ENCODE measurements at places on chromosomes 3 and 15. TPM values are rescaled to one million over a fixed set of nuclear protein-coding genes. Genes with fewer than 3 reads are reported as not detected.

Gene ZIC4
- not detected for total RNA-seq

Gene ANKUB1
- total RNA-seq, result not detected

Gene STRA6
- total RNA-seq, result 63.6 TPM

Gene ARPP19
- total RNA-seq, result 115 TPM

Gene HES1
- total RNA-seq, result 14.3 TPM

Gene VILL
- total RNA-seq, result 0.07 TPM

Gene EPHA6
- total RNA-seq, result 0.09 TPM

Gene SNRPN
- 99.9 TPM for total RNA-seq

Gene PLXNA1
- total RNA-seq, result 21.6 TPM

Gene SAMD7
- not detected for total RNA-seq

Gene EIF2A
- total RNA-seq, result 76.2 TPM

Gene RARRES1
- total RNA-seq, result 7.3 TPM

Gene ERC2
- total RNA-seq, result not detected

Gene CCDC9B
- total RNA-seq, result 18.7 TPM

Gene DNASE1L3
- total RNA-seq, result not detected

Gene CLDN16
- 0.06 TPM for total RNA-seq

Gene GOLGA6L7
- not detected for total RNA-seq

Gene GP5
- not detected for total RNA-seq

Gene LMOD3
- total RNA-seq, result not detected

Gene REC114
- not detected for total RNA-seq

Gene PLA2G4B
- total RNA-seq, result 1.8 TPM

Gene P2RY1
- total RNA-seq, result 0.36 TPM

Gene SLC6A11
- total RNA-seq, result 0.03 TPM

Gene TF
- total RNA-seq, result 0.51 TPM

Gene ANKRD34C
- total RNA-seq, result not detected

Gene SPTSSB
- total RNA-seq, result not detected

Gene MST1R
- 7.5 TPM for total RNA-seq

Gene KLHL6
- not detected for total RNA-seq

Gene CYP8B1
- total RNA-seq, result not detected

Gene HYKK
- total RNA-seq, result 6.3 TPM

Gene SCG3
- total RNA-seq, result not detected

Gene PP2D1
- total RNA-seq, result not detected

Gene LARP6
- 81.2 TPM for total RNA-seq

Gene CPA3
- total RNA-seq, result not detected

Gene TRIM71
- total RNA-seq, result not detected

Gene GOLGA8B
- 16.5 TPM for total RNA-seq

Gene PLA2G4E
- total RNA-seq, result not detected

Gene RPL35A
- total RNA-seq, result 1,089 TPM

Gene ZNF774
- 1.8 TPM for total RNA-seq

Data from A549 treated with CpdA at 1 μM for 4 hours (cell line).